ENCODE measurements at places on chromosomes 13 and 19.

DNA sequence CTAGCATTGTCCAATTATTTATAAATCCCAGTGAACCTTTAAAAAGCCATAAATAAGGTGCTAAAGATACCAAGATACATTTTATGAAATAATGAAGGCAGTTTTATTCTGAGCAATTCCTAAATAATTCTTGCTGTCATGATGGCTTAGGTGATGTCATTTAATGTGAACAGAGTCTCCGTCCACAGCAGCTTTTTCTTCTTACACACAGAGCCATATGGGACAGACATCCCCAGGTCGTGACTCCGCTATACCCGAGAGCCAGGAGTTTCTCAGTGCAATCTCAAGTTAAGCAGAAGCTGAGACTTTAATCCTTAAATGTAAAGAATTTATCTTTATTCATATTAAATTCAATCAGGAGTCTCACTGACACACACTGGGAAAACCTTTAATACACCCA, 29.7 kb downstream of the EFNB2 start:
- no peak for DNase-seq

DNA sequence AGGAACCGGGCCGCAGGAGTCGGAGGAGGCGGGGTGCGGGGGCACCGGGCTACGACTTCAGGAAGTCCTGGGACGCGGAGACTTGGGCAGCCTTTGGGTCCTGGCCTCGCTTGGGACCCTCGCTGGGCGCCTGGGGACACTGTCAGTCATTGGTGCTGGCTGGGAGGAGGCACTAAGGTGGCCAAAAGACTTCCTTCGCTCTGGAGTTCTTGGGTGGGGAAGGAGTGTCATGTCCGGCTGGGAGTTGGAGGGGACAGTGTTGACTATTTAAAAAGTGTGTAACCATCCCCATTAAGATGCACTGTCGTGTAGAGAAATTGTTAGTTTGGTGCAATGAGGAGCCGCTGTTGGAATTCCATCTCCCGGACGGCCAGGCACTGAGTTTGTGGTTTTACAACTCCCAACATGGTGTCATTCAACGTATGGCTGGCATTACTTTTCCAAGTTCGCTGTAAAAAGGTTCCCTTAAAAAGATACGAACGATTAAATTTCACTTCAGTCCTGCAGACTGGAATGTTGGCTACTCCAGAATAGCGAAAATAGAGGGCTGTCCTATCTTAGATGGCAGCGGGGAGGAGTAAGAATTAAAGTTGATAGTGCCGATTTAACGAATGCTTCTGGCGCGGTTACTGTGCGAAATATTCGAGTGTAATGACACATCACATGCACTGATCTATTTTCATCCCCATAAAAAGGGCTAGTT, 776 bp downstream of the DNAJC3 start:
- peak; percentile 29 for DNase-seq

DNA sequence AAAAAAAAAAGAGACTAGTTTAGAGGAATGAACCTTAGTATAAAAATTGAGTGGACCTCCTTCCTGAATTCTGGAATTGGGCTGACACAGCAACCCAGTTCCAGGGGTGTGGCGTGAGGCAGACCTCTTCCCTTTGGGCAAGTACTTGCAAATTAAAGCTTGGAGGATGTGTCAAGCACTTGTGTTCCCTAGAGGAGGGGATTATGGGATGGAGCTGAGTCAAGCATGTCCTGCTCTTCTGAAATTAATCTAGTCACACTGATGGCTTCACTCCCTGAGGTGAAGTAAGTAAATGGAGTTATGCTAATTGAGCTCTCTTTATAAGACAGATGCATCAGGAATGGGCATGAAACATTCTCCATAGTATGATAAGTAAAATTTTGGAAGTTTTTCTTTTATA, 107.7 kb upstream of the HTR2A start:
- DNase-seq = peak; percentile 59

- DNase-seq = no peak
Measured at GRCh38 chr13:64553411-64554129, 2676.6 kb downstream of the PCDH9 start.

DNA sequence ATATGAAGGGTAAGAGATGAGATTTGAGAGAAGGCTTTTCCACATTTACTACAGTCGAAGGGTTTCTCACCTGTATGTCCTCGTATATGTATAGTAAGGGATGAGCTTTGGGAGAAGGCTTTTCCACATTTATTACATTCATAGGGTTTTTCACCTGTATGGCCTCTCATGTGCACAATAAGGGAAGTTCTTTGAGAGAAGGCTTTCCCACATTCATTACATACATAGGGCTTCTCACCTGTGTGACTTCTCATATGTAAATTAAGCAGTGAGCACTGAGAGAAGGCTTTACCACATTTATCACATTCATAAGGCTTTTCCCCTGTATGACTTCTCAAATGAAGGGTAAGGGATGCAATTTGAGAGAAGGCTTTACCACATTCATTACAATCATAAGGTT, 41.8 kb downstream of the ZNF527 start:
- no peak for DNase-seq

- no peak for DNase-seq
Measured at GRCh38 chr19:4115050-4115817, 8.7 kb downstream of the MAP2K2 start.

GRCh38 chr13:41463838-41464602, 6.7 kb downstream of the RGCC start:
- no peak for DNase-seq

GRCh38 chr19:5360003-5360780, 19.6 kb upstream of the PTPRS start:
- peak; percentile 51 for DNase-seq

GRCh38 chr13:46580362-46580839, 27.4 kb downstream of the LRCH1 start:
- no peak for DNase-seq

DNA sequence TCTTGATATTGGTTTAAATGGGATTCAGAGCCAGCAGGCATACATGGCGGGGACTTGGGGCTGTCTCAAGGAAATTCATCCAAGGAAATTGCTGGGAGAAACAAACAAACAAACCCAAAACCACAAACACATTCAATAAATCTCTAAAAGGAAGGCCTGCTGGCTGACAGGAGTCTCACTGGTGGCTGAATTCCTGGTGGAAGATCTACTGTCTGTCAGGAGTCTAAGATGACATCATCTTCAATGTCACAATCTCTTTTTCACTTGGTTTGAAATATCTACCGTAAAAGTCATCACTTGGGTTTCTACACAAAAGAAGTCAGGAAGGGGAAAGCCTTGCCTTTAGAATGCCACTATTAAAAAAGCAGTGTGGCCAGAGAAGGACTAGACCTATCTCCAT, 87.9 kb downstream of the KLF5 start:
- no peak for DNase-seq

All from brain (organoid and tissue), 16 donors.